CD4-positive, alpha-beta T cell (primary cell): ENCODE measurements at places on chromosomes 5 and 9. TPM values are rescaled to one million over a fixed set of nuclear protein-coding genes. Genes with fewer than 3 reads are reported as not detected.
A peak's percentile ranks its signal among the peaks of the same experiment; 100 is the strongest.

GRCh38 chr5:2711446-2712425, 39.7 kb downstream of the IRX2 start:
- no peaks in the 10 kb centered on the region for H3K27me3 ChIP-seq
- no peaks in the 10 kb centered on the region for H3K36me3 ChIP-seq
- DNase-seq: no peak
- H3K4me1 ChIP-seq: no peaks in the 10 kb centered on the region

The ZBTB26 gene
- 4.8 TPM for total RNA-seq

The GABRA1 gene
- total RNA-seq: not detected

GRCh38 chr9:70881333-70881732, 240.1 kb downstream of the TRPM3 start:
- H3K4me1 ChIP-seq: no peaks in the 10 kb centered on the region
- H3K27ac ChIP-seq: no peak overlapping the region
- no peaks in the 10 kb centered on the region for H3K36me3 ChIP-seq

DNA sequence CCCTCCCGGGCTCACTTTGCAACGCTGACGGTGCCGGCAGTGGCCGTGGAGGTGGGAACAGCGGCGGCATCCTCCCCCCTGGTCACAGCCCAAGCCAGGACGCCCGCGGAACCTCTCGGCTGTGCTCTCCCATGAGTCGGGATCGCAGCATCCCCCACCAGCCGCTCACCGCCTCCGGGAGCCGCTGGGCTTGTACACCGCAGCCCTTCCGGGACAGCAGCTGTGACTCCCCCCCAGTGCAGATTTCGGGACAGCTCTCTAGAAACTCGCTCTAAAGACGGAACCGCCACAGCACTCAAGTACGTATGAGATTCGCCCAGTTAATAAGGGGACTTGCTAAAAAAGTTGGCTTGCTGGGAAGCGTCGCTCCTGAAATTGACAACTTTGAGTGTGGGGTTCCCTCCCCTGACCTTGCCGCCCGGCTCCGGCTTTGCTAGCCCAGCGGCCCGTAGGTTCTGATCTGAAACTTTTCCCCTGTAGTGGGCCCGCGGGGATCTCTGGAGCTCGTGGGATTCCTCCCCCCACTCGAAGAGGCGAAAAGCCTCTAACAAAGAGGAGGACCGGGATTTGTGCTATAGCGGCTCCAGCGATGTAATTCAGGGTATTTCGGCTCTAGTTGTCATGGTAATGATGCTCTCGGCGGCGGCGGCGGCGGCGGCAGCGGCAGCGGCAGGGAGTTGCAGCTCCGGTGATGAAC, 572 bp downstream of the NR4A3 start:
- peaks cover 43% of the 10 kb centered on the region for H3K27me3 ChIP-seq
- H3K27ac ChIP-seq: peak overlapping the region; percentile 79

The SLC6A19 gene
- not detected for total RNA-seq

The TEX48 gene
- total RNA-seq: not detected

DNA sequence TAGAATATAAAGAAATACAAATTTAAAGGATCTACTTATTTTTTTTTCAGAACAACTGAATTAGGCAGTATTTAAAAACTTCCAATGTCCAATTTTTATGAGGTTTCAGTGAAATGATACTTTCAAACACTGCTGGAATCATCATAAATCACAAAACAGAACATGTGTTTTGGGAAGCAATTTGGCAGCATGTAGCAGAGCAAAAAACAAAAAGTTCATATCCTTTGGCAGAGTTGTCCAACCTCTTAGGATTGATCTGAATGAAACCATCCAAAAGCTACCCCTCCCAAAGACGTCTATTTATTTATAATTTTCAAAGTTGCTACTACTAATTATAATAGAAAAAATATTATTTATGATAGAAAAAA, 192.4 kb upstream of the PUM3 start:
- no peaks in the 10 kb centered on the region for H3K27me3 ChIP-seq
- H3K4me1 ChIP-seq: no peaks in the 10 kb centered on the region
- no peak for DNase-seq

GRCh38 chr5:142432961-142433360, 108.1 kb upstream of the SPRY4 start:
- peaks cover 44% of the 10 kb centered on the region for H3K4me1 ChIP-seq
- no peak overlapping the region for H3K27ac ChIP-seq
- no peaks in the 10 kb centered on the region for H3K36me3 ChIP-seq
- no peaks in the 10 kb centered on the region for H3K27me3 ChIP-seq
- H3K4me3 ChIP-seq: no peak overlapping the region

The RNF208 gene
- 0.67 TPM for total RNA-seq

GRCh38 chr9:128409978-128410377, 10.7 kb upstream of the CERCAM start:
- H3K27ac ChIP-seq: no peak overlapping the region
- H3K4me3 ChIP-seq: no peak overlapping the region
- H3K36me3 ChIP-seq: no peaks in the 10 kb centered on the region
- H3K27me3 ChIP-seq: peaks cover 30% of the 10 kb centered on the region
- no peak for DNase-seq
- no peaks in the 10 kb centered on the region for H3K4me1 ChIP-seq

- no peaks in the 10 kb centered on the region for H3K36me3 ChIP-seq
- no peak for DNase-seq
- H3K27me3 ChIP-seq: peaks cover 29% of the 10 kb centered on the region
- H3K4me3 ChIP-seq: no peak overlapping the region
- no peaks in the 10 kb centered on the region for H3K4me1 ChIP-seq
Measured at GRCh38 chr9:124477211-124477647, 27.0 kb downstream of the ADGRD2 start.

DNA sequence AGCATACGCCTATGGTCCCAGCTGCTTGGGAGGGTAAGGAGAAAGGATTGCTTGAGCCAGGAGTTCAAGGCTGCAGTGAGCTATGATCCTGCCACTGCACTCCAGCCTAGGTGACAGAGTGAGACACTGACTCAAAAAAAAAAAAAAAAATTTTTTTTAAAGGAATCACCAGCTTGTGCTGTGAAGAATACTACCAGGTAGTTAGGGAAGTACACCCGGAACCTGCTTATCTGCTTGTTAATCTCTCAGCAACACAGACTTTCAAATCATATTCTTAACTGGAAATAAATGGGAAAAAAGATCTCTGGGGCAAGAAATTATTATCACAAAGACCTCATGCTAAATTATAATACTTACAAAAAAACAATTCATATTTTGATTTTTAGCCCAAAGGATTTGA, 26.4 kb upstream of the PRRC2B start:
- no peaks in the 10 kb centered on the region for H3K27me3 ChIP-seq
- no peak for DNase-seq
- H3K36me3 ChIP-seq: no peaks in the 10 kb centered on the region
- H3K27ac ChIP-seq: no peak overlapping the region

DNA sequence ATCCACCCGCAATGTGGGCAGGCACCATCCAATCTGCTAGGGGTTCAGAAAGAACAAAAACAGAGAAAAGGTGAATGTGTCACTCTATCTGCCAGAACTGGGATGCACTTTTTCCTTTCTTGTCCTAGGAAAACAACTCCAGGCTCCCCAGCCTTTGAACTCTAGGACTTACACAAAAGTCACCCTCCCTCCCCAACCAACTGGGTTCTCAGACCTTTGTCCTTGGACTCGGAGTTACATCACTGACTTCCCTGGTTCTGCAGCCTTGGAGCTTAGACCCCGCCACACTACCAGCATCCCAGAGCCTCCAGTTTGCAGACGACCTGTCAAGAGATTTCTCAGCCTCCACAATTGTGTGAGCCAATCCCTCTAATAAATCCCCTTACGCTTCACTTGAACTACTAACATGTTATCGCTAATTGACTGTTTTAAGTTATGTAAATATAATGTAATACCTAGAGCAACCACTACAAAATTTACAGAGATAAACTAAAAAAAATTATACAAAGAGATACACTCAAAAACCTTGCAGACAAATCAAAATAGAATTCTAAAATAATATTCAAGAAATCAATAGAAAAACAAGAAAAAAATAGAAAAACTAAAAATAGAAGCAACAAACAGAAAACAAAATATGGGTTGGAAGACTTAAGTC, 5.3 kb upstream of the UBLCP1 start:
- no peak overlapping the region for H3K27ac ChIP-seq
- H3K36me3 ChIP-seq: no peaks in the 10 kb centered on the region
- peaks cover 12% of the 10 kb centered on the region for H3K4me1 ChIP-seq
- H3K27me3 ChIP-seq: no peaks in the 10 kb centered on the region

GRCh38 chr9:124278054-124278540, 20.3 kb downstream of the NEK6 start:
- DNase-seq: no peak
- H3K4me3 ChIP-seq: no peak overlapping the region
- H3K27me3 ChIP-seq: no peaks in the 10 kb centered on the region
- no peak overlapping the region for H3K27ac ChIP-seq

GRCh38 chr9:93825348-93826115, 129.6 kb downstream of the BARX1 start:
- no peaks in the 10 kb centered on the region for H3K36me3 ChIP-seq
- no peak overlapping the region for H3K27ac ChIP-seq
- peaks cover 14% of the 10 kb centered on the region for H3K4me1 ChIP-seq
- H3K27me3 ChIP-seq: peaks cover 20% of the 10 kb centered on the region
- no peak overlapping the region for H3K4me3 ChIP-seq

DNA sequence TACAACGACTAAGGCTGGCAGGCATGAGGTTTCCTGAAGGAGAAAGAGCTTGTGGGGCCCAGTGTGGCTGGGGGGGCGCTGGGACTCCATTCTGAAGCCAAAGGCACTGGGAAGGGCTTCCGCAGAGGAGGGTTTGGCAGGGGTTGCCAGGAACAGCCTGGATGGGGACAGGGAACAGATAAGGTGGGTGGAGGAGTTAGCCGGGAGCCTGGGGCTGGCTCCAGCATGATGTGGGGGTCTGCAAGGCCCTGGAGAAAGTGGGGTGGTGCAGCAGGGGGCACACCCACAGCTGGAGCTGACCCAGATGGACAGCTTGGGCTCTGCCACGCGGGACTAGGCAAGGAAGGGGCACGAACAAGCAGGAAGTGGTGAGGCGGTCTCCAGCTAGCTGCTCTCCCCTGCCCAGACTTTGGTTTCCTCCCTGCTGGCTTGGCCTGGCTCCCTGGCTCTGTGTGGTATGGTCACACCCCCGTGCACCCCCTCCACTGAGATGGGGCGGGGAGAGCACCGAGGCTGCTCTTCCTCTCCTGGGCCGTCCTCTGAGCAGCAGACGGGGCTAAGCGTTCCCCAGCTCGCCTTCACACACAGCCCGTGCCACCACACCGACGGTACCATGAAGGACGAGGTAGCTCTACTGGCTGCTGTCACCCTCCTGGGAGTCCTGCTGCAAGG, at the start of gene LTC4S:
TSS of gene LTC4S (plus strand) at position 519 of the 672 bp plus-strand sequence. CDS start at position 614, 95 bp downstream.
- peaks cover 38% of the 10 kb centered on the region for H3K4me1 ChIP-seq
- H3K36me3 ChIP-seq: peaks cover 8% of the 10 kb centered on the region
- no peak within 1 kb of the TSS for H3K27ac ChIP-seq
- H3K27me3 ChIP-seq: no peaks in the 10 kb centered on the region

The SLC25A2 gene
- total RNA-seq: 0.22 TPM

GRCh38 chr9:5646116-5646515, 17.2 kb downstream of the RIC1 start:
- peaks cover 11% of the 10 kb centered on the region for H3K4me1 ChIP-seq
- no peak overlapping the region for H3K27ac ChIP-seq
- H3K4me3 ChIP-seq: no peak overlapping the region
- H3K36me3 ChIP-seq: no peaks in the 10 kb centered on the region
- H3K27me3 ChIP-seq: no peaks in the 10 kb centered on the region
- DNase-seq: no peak

- H3K27ac ChIP-seq: no peak overlapping the region
- no peak overlapping the region for H3K4me3 ChIP-seq
- H3K36me3 ChIP-seq: no peaks in the 10 kb centered on the region
- no peaks in the 10 kb centered on the region for H3K4me1 ChIP-seq
- H3K27me3 ChIP-seq: no peaks in the 10 kb centered on the region
Measured at GRCh38 chr9:31188496-31188895, 1195.9 kb upstream of the ACO1 start.

- H3K4me1 ChIP-seq: peaks cover 9% of the 10 kb centered on the region
- no peak for DNase-seq
- no peaks in the 10 kb centered on the region for H3K36me3 ChIP-seq
- no peaks in the 10 kb centered on the region for H3K27me3 ChIP-seq
- no peak overlapping the region for H3K4me3 ChIP-seq
- no peak overlapping the region for H3K27ac ChIP-seq
Measured at GRCh38 chr5:143101121-143101520, 302.4 kb downstream of the NR3C1 start.

DNA sequence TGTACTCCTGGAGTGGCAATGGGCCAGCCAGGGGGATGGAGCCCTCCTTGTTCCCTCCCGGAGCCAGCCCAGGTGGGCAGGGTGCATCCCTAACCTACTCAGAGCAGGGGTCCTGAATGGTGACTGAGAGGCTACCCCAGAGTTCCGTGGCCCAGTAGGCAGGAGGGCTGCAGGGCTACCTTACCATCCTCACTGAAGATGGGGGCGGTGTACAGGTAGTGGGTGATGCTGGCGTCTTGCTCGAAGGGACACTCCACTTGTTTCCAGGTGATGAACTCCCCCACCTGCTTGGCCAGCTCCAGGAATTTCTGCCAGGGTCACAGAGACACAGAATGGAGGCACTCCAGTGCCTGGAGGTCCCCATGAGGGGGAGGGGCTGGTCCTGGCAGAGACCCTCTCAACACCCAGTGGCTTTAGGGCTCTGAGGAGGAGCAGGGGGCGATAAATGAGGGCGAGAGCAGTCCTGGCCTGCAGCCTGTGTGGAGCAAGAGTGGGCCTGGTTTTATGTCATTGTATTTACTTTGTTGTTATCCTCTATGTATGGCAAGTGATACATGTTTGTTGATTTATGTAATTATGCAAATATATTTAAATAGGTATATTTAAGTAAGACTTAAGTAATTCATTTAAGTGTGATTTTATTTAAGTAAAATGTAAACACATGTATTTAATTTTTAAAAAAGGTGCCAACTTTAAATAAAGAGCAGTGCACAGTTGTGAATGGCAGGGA, 39.9 kb upstream of the RNF130 start:
- H3K27ac ChIP-seq: no peak overlapping the region
- no peaks in the 10 kb centered on the region for H3K4me1 ChIP-seq
- no peak overlapping the region for H3K4me3 ChIP-seq
- H3K36me3 ChIP-seq: no peaks in the 10 kb centered on the region
- H3K27me3 ChIP-seq: no peaks in the 10 kb centered on the region
- peak; percentile 26 for DNase-seq

The HBEGF gene
- 3.6 TPM for total RNA-seq
